ENCODE measurements at places on chromosomes 2 and 18.

DNA sequence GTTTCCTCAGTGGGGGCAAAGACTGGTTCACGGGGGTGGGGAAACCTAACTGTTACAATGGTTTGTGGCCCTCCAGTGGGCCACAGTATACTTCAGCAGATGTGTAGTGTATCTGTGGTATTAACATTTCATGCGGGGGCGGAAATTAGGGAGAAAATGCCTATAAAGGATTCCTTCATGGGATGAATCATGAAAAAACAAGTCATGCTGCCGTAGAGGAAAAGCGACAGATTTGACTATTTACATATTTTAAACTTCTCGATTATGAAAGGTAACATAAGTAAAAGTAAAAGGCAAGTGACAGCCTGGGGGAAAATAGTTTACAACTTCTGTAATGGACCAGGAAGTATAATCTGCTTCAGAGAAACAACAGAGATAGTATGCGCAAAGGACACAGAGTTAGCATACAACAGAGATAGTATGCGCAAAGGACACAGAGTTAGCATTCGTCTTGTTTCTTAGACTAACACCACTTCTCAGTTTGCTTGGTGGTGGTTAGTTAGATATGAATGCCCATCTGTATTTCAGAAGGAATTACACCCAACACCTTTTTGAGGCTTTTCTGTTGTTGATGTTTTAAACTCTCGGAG, 41.1 kb downstream of the MRPS9 start:
- no peak for DNase-seq

DNA sequence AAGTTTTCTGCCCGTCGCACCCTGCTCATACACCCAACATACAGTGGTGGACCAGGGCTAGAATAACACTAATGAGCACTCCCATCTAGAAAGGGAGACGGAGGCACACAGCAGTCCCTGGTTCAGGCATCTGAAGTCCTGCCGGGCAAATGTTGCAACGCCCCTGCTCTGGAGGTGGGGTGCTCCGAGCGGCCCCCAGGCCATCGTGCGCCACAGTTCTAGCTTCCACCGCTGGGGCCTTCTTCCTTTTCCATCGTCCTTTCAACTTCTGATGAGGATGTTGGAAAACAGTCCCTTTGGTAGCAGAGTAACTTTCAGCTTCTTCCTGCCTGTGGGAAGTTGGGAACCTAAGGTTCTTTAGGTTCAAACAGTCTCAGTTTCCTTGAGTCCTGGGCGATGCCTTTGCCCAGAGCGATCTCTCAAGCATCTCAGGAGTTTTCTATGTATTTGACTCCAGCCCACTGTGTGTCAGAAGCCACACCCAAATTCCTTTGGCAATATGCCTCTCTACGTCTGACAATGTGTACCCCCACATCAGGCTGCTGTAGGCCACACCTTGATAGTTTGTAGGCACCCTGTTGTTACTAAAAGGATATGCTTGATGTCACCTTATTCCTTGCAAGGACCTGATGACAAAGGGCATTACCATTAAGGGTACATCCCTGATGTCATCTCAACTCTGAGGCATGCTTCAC, 258.8 kb downstream of the GLI2 start:
- DNase-seq = no peak

DNA sequence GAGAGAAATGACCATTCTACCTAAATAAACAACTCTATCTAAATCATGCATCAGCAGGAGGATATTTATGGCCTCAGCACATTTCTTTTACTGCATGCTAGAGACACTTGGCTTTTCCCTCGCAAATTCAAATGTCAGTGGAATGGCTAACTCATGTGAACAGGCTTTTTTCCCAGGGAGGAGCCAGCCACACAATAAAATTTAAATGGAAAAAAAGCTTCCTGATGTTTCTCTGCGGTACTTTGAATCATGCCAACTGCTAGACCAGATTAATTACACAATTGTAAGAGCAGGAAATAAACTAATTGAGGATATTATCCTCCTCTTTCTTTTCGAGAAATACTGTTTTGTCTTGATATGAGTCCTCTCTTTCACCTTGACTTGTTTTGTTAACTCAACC, 676.3 kb downstream of the IRS1 start:
- DNase-seq = no peak

- DNase-seq = peak; percentile 28
These were observed 181.3 kb upstream of the SIX2 start for GRCh38 chr2:45190481-45190942.

DNA sequence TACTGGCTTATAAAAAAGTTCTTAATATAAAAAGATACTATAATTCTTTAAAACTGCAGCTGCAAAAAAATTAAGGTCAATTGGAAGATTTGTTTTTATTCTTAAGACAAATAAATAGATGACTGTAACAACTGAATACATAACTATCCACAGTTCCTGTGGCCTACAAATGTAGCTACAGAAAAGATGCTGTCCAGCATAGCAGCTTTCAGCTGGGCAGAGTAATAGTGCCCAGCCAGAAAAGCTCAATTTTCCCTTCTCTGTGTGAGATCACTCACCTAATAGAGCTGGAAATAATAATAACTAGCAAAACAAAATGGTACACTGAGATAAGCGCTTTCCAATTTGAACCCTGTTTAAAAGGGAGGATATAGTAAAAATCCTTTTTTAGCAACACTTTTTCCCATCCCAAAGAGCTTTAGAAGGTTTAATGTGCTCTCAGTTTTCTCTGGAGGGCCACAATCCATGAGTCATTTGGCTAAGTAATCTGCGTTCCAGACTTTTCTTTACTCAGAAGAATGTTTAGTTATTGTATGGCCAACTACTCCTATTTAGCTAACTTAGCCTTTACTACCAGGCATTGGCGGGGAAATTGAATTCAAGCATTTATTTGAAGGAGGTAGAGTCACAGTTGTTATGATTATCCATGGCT, 158.1 kb upstream of the SLC39A10 start:
- no peak for DNase-seq

GRCh38 chr2:154694881-154695280, 3.6 kb upstream of the KCNJ3 start:
- no peak for DNase-seq

DNA sequence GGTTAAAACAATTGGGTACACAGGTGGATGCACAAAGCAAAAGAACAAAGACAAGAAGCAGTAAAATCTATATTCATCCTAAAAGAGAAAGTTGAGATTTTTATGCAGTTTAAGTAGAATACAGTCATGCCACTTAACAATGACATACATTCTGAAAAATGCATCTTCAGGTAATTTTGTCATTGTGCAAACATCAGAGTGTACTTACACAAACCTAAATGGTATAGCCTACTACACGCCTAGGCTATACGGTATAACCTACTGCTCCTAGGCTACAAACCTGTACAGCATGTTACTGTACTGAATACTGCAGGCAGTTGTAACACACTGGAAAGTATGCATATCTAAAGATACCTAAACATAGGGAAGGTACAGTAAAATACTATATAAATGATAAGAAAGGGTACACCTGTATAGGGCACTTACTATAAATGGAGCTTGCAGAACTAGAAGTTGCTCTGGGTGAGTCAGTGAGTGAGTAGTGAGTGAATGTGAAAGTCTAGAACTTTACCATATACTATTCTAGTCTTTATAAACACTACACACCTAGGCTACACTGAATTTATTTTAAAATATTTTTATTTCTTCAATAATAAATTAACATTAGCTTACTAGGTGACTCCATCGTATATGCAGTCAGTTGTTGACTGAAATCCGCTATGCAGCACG, 132.9 kb downstream of the BARD1 start:
- DNase-seq = no peak

DNA sequence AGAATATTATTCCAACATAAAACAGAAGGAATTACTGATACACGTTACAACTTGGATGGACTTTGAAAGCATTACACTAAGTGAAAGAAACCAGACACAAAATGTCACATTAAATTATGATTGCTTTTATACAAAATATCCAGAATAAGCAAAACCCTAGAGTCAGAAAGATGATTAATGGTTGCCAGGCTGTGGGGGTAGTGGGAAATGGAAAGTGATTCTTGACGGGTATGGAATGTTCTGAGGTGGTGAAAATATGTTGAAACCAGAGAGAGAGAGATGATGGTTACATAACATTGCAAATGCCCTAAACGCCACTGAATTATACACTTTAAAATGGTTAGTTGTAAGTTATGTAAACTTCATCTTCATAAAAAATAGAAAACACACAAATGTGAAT, 1057.2 kb upstream of the TMEFF2 start:
- no peak for DNase-seq

- DNase-seq = no peak
These were observed 252.4 kb downstream of the NDUFA10 start for GRCh38 chr2:239772721-239773120.

DNA sequence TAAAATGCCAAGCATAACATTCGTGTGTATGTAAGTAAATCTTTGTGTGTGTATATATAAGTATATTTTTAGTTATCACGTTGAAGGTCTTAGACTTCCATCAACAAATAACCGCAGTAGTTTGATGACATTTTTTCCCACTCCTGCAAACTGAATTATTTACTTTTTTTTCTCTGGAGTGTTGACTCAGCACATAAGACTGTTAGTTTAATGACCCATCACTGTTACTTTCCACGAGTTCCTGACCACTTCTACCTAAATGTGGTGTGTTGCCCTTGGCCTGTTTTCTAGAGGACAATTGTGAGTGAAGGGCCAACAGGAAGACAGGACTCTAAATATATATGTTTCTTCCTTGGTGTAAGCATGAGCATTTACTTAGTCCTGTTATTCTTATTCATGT, 71.3 kb upstream of the TXNDC2 start:
- no peak for DNase-seq

DNA sequence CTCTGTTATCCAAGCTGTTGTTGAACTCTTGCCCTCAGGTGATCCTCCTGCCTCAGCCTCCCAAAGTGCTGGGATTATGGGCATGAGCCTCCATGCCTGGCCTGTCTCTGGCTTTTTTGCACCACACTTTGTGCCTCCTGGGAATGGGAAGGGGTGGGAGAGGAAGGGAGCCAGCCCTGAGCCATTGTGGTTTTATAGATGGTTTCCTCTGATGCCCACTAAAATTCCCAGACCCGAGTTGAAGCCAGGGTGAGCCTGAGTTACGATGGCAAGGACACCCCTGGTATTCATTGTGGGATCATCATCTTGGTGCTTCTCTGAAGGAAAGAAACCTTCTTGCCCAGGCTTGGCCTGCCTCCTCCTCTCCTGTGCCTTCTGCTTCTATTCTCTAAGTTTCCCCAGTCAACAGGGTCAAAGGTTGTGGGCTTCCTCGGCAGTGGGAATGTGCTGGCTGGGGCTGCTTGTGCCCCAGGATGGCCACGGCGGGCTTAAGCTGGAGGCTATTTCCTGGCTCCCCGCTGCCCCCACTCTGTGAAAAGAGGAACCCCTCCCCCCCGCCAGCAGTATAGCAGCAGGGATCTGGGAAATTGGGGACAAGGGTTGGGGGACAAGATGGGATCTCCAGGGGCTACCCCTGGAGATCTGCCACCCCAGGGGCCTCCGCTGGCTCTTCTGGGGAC, 106.2 kb downstream of the STPG4 start:
- DNase-seq = no peak

GRCh38 chr2:123514613-123515207, 510.4 kb upstream of the CNTNAP5 start:
- DNase-seq = no peak

GRCh38 chr2:232263295-232263694, 115.3 kb upstream of the ALPP start:
- DNase-seq = no peak

- DNase-seq = no peak
These were observed 190.4 kb downstream of the SPP2 start for GRCh38 chr2:234240917-234241316.

GRCh38 chr2:101985101-101985792, 6.5 kb upstream of the IL1R2 start:
- DNase-seq = no peak

- DNase-seq = no peak
These were observed 114.4 kb upstream of the TMEM200C start for GRCh38 chr18:6009756-6010155.

- DNase-seq = no peak
These were observed 401.4 kb downstream of the ALK start for GRCh38 chr2:29520001-29520400.

- DNase-seq = no peak
These were observed 137.5 kb upstream of the BARD1 start for GRCh38 chr2:214946949-214947348.

DNA sequence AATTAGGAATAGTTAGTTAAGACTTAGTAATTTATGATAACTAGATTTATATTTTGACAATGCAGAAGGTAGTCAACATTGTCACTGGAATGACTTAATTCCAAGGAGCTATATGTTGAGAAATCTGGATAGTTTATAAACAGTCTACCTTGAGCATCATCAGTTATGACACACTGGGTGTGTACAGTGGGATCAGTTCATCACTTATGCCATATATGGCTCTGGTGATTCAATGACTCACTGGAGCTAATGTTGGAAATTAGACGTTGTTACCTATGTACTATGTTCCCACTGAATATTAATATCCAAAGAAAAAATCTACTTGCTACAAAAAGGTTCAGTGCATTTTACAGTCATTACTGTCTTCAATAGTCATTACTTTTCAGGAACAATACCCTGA, 34.0 kb upstream of the ITPRID2 start:
- no peak for DNase-seq

DNA sequence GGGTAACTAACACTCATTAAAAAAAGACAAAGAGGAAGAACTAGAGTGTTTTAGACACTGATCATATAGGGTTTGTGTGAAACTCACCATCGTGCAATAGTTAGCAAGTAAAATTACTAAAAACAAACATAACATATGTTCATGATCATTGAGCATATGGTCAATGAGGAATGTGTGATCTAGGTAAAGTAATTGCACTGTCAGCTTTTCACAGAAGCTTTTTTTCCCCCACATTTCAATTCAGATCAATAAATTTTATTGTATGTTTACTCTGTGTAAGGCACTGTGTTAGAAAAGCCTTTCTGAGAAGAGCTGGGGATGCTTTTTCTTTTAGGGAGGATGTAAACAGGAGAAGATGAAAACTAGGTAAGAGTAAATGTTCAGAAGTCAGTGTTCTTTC, 348.2 kb downstream of the LRP1B start:
- DNase-seq = no peak

- no peak for DNase-seq
These were observed 33.5 kb downstream of the TPRKB start for GRCh38 chr2:73703675-73704074.

- DNase-seq = no peak
These were observed 94.7 kb upstream of the CDC42EP3 start for GRCh38 chr2:37766106-37766505.

GRCh38 chr18:75185460-75185859, 23.5 kb downstream of the PTGR3 start:
- no peak for DNase-seq

GRCh38 chr18:79400591-79401381, 5.1 kb downstream of the NFATC1 start:
- no peak for DNase-seq

GRCh38 chr2:206688990-206689389, 29.2 kb downstream of the DYTN start:
- peak; percentile 50 for DNase-seq

GRCh38 chr18:75472906-75473305, 45.4 kb upstream of the SMIM21 start:
- DNase-seq = no peak

- DNase-seq = peak; percentile 58
These were observed 24.4 kb downstream of the MPHOSPH10 start for GRCh38 chr2:71154798-71155197.

All from OCI-M1 (cell line).